ENCODE measurements at places on chromosomes 5 and 9.

- DNase-seq = no peak
These were observed 451.7 kb upstream of the DAP start for GRCh38 chr5:11212706-11213105.

- no peak for DNase-seq
These were observed 413.6 kb upstream of the GRAMD2B start for GRCh38 chr5:126009566-126009965.

- no peak for DNase-seq
These were observed 437 bp upstream of the TRIM41 start for GRCh38 chr5:181222630-181223057.

DNA sequence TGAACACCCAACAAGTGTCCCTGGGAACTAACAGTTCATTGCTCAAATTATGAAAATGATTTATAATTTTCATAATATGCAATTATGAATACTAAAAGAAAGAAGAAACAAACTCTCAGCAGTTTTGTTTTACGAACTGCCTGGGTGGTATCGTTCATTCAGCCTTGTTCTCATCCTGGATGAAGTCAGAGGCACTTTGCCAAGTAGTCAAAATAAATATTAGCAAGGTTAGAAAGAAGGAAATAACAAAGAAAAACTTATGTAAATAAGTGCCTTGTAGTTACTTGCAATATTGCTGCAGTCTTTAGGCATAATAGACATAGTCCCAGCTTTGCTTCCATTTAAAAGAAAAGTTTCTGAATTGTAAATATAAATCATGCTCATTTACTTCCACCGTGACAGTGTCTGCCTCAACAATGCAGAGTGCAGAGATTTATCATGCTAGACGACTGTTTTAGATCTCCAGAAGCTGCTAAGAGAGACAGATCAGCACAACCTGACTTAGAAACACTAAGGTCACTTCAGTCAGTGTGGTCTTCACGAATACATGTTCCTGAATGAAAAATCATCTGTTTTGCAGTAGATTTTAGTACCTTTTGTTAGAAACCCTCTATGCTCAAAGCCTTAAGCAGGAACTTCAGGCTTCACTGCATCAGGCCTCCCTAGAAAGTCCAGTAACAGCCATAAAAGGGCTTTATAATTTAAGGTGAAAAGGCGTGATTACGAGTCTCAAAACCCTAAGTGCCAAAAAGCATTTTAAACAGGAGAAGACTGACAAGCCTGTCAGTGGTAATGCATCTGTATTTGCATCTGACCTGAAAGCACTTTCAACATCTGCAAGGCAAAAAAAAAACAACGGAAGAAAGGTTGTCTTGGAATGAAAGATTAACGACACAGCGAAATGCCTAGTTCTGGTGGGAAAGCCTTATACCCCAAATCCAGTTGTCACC is 92.1 kb downstream of the TMEM167A start:
- DNase-seq = no peak

DNA sequence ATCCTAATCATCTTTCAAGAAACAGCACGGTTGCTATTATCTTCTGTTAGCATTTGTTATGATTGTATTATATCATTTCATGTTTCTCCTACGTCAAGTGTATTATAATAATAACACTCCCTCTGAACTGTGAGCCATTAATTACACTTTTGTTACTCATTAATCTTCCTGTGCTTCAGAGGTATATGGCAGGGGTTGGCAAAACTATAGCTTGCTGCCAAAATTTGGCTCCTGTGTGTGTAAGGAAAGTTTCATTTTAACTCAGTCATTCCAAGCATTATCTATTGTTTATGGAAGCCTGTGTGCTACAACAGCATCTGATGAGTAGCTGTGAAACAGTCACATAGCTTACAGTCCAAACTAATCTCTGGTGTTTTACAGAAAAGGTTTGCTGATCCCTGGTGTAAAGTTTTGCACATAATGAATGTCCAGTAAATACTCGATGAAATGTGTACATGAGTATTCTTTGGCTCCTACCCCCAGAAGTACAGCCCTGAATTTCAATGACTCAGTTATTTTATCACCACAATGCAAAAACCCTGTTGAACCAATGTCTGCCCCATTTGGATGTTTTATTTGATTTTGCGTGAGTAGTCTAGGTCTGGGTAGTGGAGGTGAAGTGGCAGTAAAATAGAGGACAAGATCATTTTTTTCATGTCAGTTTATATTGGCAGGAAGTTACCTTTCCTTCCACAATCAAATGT is 648.2 kb downstream of the MAT2B start:
- DNase-seq = no peak

- DNase-seq = no peak
These were observed 16.6 kb downstream of the ATP10B start for GRCh38 chr5:160835376-160835775.

DNA sequence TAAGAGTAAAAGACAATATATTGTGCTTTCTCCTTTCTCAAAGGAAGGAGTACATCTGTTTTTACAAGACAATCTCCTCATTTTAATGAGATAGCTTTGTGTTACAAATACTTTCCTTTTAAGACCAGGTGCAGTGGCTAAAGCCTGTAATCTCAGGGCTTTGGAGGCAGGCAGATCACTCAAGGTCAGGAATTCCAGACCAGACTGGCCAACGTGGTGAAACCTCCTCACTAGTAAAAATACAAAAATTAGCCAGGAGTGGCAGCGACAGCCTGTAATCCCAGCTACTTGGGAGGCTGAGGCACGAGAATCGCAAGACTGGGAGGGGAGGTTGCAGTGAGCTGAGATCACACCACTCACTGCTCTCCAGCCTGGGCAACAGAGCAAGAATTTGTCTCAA is 11.8 kb downstream of the TMEM161B start:
- no peak for DNase-seq

DNA sequence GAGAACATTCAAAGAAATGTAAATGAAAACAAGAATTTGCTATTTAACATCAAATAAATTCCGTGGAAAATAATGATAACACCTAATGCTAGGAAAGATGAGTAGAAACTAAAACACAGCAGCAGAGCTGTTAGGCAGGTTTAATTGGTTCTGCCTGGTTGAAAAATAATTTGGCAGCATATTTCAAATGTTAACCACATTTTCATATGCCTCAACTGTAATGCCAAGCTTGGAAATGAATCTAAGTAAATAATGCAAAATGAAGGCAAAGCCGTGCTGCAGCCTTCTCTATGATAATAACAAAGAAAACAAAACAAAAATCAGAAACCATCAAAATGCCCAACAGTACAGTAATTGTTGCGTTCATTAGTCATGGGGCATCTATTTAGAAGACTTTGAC is 79.9 kb upstream of the MSX2 start:
- DNase-seq = no peak

- DNase-seq = no peak
These were observed 692.0 kb upstream of the DMAC1 start for GRCh38 chr9:8491563-8491962.

- DNase-seq = peak; percentile 66
These were observed 104.9 kb downstream of the CFAP90 start for GRCh38 chr5:7745882-7746610.

- no peak for DNase-seq
These were observed 83.1 kb downstream of the VCAN start for GRCh38 chr5:83554686-83555085.

GRCh38 chr5:41924872-41925554 is at the start of gene FBXO4:
Gene FBXO4, plus strand, starts transcription at chr5:41925281. Its CDS starts 29 bp downstream, at chr5:41925310.
- peak; percentile 50 for DNase-seq

DNA sequence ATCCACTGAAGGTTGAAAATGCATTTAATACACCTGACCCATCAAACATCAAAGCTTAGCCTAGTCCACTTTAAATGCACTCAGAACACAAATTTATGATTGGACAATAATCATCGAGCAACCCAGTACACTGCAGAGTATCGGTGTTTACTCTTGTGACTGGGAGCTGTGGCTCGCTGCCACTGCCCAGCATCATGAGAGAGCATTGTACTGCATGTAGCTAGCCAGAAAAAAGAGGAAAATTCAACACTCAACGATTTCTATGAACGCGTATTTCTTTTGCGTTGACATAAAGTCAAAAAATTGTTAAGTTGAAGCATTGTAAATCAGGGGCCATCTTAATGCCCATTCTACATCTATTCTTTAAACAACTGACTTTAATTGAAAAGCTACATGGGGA is 95.1 kb upstream of the CD180 start:
- no peak for DNase-seq

DNA sequence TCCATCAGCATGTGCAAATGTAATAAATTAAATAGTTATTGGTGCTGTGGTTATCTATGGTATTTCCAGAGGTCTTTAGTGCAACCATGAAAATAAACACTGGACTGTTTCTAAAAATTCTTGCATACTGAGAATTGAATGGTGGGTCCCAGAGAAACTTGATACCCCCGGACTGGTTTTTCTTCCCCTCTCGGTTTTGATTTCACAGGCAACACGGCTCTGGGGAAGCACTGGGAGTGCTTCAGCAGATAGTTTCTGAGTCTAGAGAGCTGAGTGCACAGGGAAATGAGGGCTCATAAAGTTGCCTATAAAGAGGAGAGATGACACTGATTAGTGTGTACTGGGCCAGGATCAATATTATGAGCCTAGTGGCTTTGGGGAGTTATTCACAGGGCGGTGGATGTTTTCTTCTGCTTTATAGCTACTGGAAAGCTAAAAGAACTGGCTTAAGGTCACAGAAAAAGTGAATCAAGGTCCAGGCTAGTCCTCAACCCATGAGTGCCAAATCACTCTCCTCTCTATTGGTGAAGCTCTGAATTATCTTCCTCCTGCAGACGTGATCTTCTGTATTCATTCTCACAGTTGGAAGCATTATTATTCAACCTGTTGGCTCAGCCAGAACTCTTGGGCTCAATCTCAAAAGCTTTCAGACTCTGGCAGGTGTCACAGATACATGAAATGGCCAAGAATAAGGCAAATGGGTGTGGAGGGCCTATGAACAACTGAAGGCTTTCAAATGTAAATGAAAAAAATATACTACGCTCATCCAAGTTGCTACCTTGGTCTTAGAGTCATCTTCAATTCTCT is 170.2 kb upstream of the HMHB1 start:
- no peak for DNase-seq

DNA sequence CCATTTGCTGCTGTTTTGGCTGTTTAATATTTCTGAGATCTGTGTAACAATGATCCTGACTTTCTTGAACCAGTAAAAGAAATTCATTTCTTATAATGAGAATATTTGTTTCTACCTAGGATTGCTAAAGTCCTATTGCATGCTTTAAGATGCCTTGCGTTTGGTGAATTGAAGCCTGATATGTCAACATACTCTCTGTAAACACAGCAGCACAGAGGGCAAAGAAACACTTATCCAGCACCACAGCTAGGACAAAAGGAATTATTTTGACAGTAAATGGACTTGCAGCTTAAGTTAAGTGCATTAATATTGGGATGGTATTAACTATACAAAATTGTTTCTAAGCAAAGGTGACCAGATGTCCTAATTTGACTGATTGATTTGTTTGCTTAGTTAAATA is 2031.2 kb upstream of the CDH6 start:
- DNase-seq = no peak

DNA sequence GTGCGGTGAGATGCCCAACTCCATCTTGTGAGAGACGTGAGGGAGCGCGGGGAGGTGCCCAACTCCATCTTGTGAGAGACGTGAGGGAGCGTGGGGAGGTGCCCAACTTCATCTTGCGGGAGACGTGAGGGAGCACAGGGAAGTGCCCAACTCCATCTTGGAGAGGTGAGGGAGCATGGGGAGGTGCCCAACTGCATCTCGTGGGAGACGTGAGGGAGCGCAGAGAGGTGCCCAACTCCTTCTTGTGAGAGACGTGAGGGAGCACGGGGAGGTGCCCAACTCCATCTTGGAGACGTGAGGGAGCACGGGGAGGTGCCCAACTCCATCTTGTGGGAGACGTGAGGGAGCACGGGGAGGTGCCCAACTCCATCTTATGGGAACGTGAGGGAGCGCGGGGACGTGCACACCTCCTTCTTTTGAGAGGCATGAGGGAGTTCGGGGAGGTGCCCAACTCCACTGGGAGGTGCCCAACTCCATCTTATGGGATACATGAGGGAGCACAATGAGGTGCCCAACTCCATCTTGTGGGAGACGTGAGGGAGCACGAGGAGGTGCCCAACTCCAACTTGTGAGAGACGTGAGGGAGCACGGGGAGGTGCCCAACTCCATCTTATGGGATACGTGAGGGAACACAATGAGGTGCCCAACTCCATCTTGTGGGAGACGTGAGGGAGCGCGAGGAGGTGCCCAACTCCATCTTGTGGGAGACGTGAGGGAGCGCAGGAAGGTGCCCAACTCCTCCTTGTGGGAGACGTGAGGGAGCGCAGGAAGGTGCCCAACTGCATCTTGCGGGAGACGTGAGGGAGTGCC is 235.4 kb downstream of the CACNA1B start:
- DNase-seq = no peak

GRCh38 chr9:71909887-71910649 is 925 bp downstream of the ABHD17B start:
- no peak for DNase-seq

DNA sequence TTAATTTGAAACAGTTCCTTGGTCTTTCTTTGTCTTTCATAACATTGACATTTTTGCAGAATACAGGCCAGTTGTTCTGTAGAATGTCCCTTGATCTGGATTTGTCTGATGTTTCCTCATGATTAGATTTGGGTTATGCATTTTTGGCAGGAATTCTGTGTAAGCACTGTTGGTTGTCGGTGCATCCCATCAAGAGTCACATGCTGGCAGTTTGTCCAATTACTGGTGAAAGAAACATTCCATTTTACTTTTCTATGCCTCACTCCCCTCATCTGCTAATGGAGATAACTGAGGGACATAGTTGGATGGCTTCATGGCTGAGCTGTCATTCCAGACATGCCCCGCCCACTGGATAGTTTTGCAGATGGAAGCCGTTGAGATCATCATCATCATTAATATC is 7.6 kb upstream of the ZNF618 start:
- no peak for DNase-seq

DNA sequence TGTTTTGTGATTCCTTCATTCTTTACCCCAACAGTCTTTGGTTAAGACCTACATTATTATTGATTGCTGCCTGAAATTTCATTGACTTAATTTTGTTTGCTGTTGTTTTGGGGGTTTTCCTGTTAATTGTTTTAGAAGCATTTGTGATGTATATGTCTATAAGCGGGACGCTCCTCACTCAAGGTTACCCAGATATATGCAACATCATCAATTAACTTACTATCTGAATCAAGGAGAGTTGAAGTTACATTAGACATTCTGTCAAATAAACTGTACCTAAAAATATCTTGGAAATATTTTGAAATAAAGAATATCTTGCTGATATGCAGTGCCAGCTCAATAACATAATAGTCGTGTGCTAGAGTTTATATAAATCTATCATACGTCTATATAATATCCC is 125.9 kb upstream of the CDH18 start:
- no peak for DNase-seq

- DNase-seq = no peak
These were observed 86.5 kb downstream of the CEMIP2 start for GRCh38 chr9:71681708-71682272.

DNA sequence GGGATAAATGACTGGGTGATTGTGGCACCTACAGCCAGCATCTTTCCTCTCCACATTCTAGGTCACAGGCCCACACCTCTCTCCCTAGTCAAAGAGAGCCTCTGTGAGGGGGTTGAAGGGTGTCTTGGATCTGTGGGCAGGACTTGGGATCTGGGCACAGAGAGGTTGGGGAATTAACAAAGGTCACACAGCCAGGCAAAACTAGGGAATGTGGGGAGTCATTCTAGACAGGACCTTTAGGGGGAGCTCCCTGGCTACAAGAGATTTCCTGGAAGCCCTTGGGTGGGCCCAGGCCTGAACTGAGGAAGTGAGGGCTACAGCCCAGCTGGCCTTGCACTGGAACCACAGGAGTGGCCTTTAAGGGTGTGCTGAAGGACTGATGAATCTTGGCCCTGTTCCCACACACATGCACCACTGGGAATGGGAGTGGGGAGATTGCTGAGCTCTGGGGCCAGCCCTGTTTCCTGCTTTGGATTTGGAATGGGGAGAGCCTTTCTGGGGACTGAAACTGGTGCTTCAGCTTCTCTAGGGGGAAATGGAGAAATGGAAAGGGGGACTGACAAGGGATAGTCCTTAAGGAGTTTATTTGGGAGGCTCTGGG is 12.4 kb upstream of the CXXC5 start:
- peak; percentile 70 for DNase-seq
